ENCODE measurements at places on chromosomes 6 and 20. TPM values are rescaled to one million over a fixed set of nuclear protein-coding genes. Genes with fewer than 3 reads are reported as not detected.

DNA sequence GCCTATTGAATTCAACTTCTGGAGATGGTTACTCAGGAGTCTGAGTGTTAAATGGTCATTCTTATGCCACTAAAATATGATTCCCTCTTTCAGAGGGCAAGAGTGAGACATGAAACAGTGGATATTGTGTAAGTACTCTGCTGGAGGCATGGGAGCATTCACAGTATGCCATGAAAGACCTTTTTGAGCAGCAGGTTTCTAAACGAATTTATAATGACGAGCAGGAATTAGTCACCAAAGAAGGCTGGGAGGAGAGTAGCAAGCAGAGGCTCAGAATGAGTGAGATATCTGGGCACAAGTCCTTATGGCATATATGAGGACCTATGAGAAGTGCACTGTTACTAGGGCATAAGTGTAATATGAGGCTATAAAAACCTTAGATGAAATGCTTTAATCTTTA, 10.9 kb upstream of the MYB start:
- DNase-seq = no peak
- H3K4me1 ChIP-seq = no peaks in the 10 kb centered on the region
- H3K4me3 ChIP-seq = no peak overlapping the region
- H3K36me3 ChIP-seq = no peaks in the 10 kb centered on the region

DNA sequence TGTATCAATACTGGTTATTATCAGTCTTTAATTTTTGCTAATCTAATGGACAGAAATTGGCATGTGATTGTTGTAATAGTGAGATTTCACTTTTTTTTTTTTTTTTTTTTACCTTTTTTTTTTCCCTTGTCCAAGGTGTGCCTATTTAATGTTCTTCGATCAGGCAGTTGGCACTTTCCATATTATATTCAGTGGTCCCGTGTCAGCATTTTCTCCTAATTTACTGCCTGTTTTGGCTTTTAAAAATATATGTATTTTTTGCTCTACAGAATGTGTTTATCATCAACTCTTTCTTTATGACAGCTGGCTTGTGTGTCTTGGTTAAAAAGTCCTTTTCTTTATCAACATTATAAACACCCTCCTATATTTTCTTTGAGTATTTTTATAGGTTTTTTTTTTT, 39.4 kb downstream of the CDYL start:
- peaks cover 30% of the 10 kb centered on the region for H3K4me1 ChIP-seq
- H3K36me3 ChIP-seq = peaks cover 2% of the 10 kb centered on the region
- H3K27me3 ChIP-seq = no peaks in the 10 kb centered on the region
- H3K27ac ChIP-seq = no peak overlapping the region
- no peak overlapping the region for H3K4me3 ChIP-seq
- no peak for DNase-seq

Gene CFAP206
- total RNA-seq = 0.44 TPM

DNA sequence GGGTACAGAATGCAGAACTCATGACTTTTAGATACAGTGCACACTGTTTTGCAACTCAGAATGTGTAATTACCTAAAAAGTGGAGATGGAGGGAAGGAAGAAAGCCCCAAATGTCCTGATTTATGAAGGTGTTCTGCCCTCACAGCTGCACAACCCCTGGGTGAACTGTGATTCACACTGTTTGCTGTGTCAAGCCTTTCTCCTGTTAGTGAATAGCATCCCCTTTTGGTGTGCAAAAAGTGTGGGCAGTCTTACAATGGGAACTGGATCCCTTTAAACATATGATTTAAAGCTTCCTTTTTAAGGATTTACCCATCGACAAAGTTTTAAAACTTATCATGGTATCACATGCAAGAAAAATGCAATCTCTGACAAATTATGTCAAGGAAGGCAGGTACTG, 633.4 kb upstream of the EPHA7 start:
- H3K4me3 ChIP-seq = no peak overlapping the region
- peaks cover 6% of the 10 kb centered on the region for H3K36me3 ChIP-seq
- no peaks in the 10 kb centered on the region for H3K27me3 ChIP-seq
- no peak for DNase-seq
- peaks cover 61% of the 10 kb centered on the region for H3K4me1 ChIP-seq

Gene SMPDL3A
- 12.8 TPM for total RNA-seq

All from osteocyte (in vitro differentiated cells).